ENCODE measurements at places on chromosomes 2 and 18. TPM values are rescaled to one million over a fixed set of nuclear protein-coding genes. Genes with fewer than 3 reads are reported as not detected.

DNA sequence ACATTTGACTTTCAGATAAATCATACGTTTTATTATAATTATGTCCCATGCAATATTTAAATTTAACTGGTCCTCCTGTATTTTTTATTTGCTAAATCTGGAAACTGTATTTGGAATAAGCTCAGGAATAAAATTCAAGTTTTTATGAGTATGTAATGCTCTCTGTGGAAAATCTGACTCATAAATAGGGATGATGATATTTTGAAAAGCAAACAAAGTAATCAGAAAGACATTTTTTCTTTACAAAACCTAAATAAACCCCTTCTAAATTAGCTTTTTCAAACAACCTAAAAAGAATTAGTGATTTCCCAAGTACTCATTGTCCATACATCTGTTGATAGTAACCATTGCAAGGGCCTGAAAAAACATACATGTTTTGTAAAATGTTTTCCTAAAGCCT is 41.1 kb downstream of the ASB1 start:
- DNase-seq = peak; percentile 54
- peaks cover 8% of the 10 kb centered on the region for H3K4me1 ChIP-seq
- H3K27me3 ChIP-seq = no peaks in the 10 kb centered on the region
- H3K4me3 ChIP-seq = no peak overlapping the region
- H3K27ac ChIP-seq = no peak overlapping the region
- peaks cover 6% of the 10 kb centered on the region for H3K36me3 ChIP-seq

GREB1 gene
- total RNA-seq = not detected

DNA sequence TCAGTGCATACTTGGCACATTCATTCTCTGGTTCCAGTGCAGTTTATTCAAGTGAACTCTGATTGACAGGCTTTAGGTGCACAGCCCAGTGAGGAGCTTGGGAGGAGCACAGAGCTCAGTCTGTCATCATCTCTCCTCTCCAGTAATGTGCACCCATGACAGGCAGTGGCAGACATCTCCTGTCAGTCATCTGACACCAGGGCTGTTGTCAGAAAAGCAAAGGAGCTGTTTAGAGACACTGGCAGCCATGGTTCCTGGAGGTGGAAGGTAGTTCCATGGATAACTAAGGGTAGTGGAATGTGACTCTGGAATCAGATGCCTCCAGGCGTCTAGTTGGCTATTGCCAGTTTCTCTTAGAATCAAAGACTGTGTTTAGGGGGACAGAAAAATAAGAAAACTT is 308.8 kb downstream of the DCDC2C start:
- no peak overlapping the region for H3K4me3 ChIP-seq
- no peak for DNase-seq
- H3K27me3 ChIP-seq = no peaks in the 10 kb centered on the region
- no peak overlapping the region for H3K27ac ChIP-seq
- H3K4me1 ChIP-seq = no peaks in the 10 kb centered on the region
- no peaks in the 10 kb centered on the region for H3K36me3 ChIP-seq

RTP5 gene
- not detected for total RNA-seq

DNA sequence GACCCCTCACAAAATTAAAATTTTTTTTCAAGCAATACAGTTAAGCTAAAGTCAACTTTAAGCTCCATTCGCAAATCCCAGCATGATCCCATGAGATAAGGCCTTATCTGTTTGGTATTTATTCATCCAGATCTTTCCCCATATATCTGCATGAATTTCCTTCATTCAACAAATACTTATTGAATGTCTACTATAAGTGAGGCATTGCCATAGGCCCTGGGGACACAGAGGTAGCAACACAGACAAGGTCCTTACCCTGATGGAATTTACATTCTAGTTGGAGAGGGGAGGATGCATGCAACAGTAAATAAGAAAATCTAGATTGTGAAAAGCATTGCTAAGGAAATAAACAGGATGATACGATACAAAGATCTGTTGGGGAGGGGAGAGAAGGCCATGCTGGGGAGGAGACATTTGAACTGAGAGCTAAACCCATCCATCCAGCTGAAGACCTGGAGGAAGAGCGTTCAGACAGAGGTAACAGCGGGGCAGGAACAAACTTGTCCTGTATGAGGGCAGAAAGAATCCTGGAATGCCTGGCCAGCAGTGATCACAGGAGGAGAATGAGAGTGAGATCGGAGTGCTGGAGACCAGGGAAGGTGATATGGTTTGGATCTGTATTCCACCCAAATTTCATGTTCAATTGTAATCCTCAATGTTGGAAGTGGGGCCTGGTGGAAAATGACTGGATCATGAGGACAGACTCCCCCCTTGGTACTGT is 71.6 kb downstream of the SDC1 start:
- H3K27ac ChIP-seq = no peak overlapping the region
- no peak overlapping the region for H3K4me3 ChIP-seq
- peaks cover 16% of the 10 kb centered on the region for H3K4me1 ChIP-seq
- no peaks in the 10 kb centered on the region for H3K27me3 ChIP-seq
- DNase-seq = no peak

LIMS4 gene
- 1.0 TPM for total RNA-seq

GRCh38 chr2:120768112-120769048 is 32.7 kb downstream of the GLI2 start:
- no peaks in the 10 kb centered on the region for H3K27me3 ChIP-seq
- peaks cover 54% of the 10 kb centered on the region for H3K4me1 ChIP-seq
- no peak overlapping the region for H3K27ac ChIP-seq
- no peaks in the 10 kb centered on the region for H3K36me3 ChIP-seq

- H3K36me3 ChIP-seq = 0 out of 2 replicates have a peak, but pooled peaks cover 4% of the 10 kb centered on the region
- no peaks in the 10 kb centered on the region for H3K27me3 ChIP-seq
- no peaks in the 10 kb centered on the region for H3K4me1 ChIP-seq
- no peak overlapping the region for H3K27ac ChIP-seq
These were observed 48.2 kb downstream of the PIGN start for GRCh38 chr18:62138461-62139235.

TMEM178A gene
- 0.32 TPM for total RNA-seq

- no peaks in the 10 kb centered on the region for H3K27me3 ChIP-seq
- peaks cover 32% of the 10 kb centered on the region for H3K4me1 ChIP-seq
- H3K36me3 ChIP-seq = peaks cover 23% of the 10 kb centered on the region
These were observed 60.2 kb downstream of the RALBP1 start for GRCh38 chr18:9535430-9535991.

VWA3B gene
- total RNA-seq = not detected

DNA sequence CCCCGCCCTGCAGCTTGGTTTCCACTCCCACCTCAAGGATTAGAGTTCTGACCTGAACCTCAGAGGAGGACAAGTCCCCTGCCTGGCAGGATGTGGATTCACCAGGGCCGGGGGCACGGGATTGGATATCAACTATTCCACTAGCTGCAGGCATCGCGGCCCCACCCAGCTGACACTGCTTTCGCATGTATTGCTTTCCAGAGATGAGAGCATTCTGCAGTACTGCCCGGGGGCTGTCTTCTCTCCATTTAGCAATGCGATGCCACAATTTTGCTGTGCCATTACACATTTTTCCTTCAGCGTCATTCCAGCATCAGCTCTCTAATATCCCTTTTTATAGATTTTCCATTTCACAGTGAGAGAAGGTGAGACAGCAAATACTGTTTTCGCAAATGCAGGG is 42.0 kb downstream of the CTIF start:
- peak; percentile 83 for DNase-seq
- H3K4me1 ChIP-seq = peaks cover 32% of the 10 kb centered on the region
- H3K36me3 ChIP-seq = peaks cover 3% of the 10 kb centered on the region
- H3K27me3 ChIP-seq = no peaks in the 10 kb centered on the region
- peak overlapping the region; percentile 49 for H3K27ac ChIP-seq

TGFA gene
- 17.3 TPM for total RNA-seq

GRCh38 chr2:159561786-159562185 is 54.6 kb downstream of the BAZ2B start:
- peak; percentile 3 for DNase-seq
- H3K4me1 ChIP-seq = peaks cover 6% of the 10 kb centered on the region
- no peaks in the 10 kb centered on the region for H3K27me3 ChIP-seq

- H3K4me3 ChIP-seq = no peak overlapping the region
- H3K4me1 ChIP-seq = peaks cover 11% of the 10 kb centered on the region
- no peaks in the 10 kb centered on the region for H3K36me3 ChIP-seq
- H3K27me3 ChIP-seq = no peaks in the 10 kb centered on the region
- no peak overlapping the region for H3K27ac ChIP-seq
These were observed 19.5 kb downstream of the MALL start for GRCh38 chr2:110095994-110096633.

DNA sequence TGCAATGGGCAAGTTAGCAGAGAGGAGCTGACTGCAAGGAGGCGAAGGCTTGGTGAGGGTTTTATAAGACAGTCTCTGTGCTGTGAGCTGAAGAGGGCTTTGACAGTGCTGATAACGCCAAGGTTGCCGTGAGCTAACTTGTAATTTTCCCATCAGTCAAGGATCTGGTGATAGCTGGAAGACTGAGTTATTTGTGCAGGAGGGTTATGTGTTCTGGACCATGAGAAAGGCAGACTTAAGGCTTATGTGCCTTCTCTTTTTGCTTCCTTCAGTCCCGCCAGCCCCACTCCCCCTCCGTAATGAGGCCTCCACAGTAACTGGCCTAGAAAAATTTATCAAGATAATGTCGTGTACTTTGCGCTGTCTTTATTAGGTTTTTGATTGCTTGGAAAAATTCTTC is 94.6 kb downstream of the RTP5 start:
- peaks cover 11% of the 10 kb centered on the region for H3K4me1 ChIP-seq
- no peak overlapping the region for H3K4me3 ChIP-seq
- no peak overlapping the region for H3K27ac ChIP-seq
- peaks cover 5% of the 10 kb centered on the region for H3K27me3 ChIP-seq

LINC00305 gene
- not detected for total RNA-seq

UGT1A10 gene
- not detected for total RNA-seq

SERPINB7 gene
- total RNA-seq = 18.6 TPM

GRCh38 chr2:114754907-114755563 is 312.6 kb downstream of the DPP10 start:
- no peak overlapping the region for H3K27ac ChIP-seq
- no peaks in the 10 kb centered on the region for H3K27me3 ChIP-seq
- no peaks in the 10 kb centered on the region for H3K4me1 ChIP-seq
- DNase-seq = no peak
- H3K4me3 ChIP-seq = no peak overlapping the region
- H3K36me3 ChIP-seq = no peaks in the 10 kb centered on the region

GRCh38 chr2:127624320-127624755 is 21.6 kb upstream of the GPR17 start:
- DNase-seq = no peak
- no peaks in the 10 kb centered on the region for H3K36me3 ChIP-seq
- H3K27ac ChIP-seq = no peak overlapping the region
- no peak overlapping the region for H3K4me3 ChIP-seq
- H3K27me3 ChIP-seq = no peaks in the 10 kb centered on the region

DNA sequence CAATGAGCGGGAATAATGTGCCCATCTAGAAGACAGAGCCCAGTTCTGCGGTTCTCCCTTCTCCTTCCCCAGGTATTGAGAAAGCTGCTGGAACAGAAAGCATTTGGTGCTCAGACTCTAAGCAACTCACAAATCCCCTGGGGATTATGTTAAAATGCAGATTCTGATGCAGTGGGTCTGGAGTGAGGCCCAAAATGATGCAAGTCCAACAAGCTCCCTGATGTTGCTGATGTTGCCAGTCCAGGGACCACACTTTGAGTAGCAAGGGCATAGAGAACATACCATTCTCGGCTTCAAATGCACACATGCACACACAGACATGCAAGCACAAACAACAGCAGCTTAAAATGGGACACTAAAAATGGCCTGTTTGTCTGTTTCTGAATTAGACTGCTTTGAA is 274.8 kb upstream of the NCKAP5 start:
- DNase-seq = peak; percentile 19
- H3K27ac ChIP-seq = no peak overlapping the region
- peaks cover 28% of the 10 kb centered on the region for H3K4me1 ChIP-seq
- no peaks in the 10 kb centered on the region for H3K27me3 ChIP-seq
- no peaks in the 10 kb centered on the region for H3K36me3 ChIP-seq

GRCh38 chr2:61775956-61776570 is 77.8 kb downstream of the FAM161A start:
- no peak for DNase-seq
- no peak overlapping the region for H3K27ac ChIP-seq
- H3K4me1 ChIP-seq = peaks cover 3% of the 10 kb centered on the region
- H3K36me3 ChIP-seq = no peaks in the 10 kb centered on the region
- H3K4me3 ChIP-seq = no peak overlapping the region

ESPNL gene
- 1.5 TPM for total RNA-seq

GRCh38 chr2:60552851-60553494 is 481 bp downstream of the BCL11A start:
- peak overlapping the region; percentile 23 for H3K27ac ChIP-seq
- DNase-seq = peak; percentile 42
- no peaks in the 10 kb centered on the region for H3K36me3 ChIP-seq
- peaks cover 8% of the 10 kb centered on the region for H3K4me1 ChIP-seq
- H3K4me3 ChIP-seq = peak overlapping the region; percentile 82

CCDC178 gene
- total RNA-seq = not detected

DNA sequence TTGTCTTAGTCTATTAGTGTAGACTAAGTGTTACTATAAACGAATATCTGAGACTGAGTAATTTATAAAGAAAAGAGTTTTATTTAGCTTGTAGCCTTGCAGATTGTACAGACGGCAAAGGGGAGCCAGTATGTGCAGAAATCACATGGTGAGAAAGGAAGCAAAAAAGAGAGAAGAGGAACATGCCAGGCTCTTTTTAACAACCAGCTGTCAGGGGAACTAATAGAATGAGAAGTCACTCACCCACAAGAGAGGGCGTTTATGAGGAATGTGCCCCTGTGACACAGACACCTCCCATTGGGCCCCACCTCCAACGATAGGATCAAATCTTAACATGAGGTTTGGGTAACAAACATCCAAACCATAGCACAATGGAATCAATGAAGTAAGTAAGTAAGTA is 20.6 kb upstream of the ZNF804A start:
- DNase-seq = no peak
- no peaks in the 10 kb centered on the region for H3K36me3 ChIP-seq
- no peak overlapping the region for H3K4me3 ChIP-seq
- H3K27ac ChIP-seq = no peak overlapping the region
- H3K27me3 ChIP-seq = no peaks in the 10 kb centered on the region

GALNT14 gene
- 1.4 TPM for total RNA-seq

GRCh38 chr2:71499691-71500090 is 46.3 kb downstream of the DYSF start:
- H3K36me3 ChIP-seq = no peaks in the 10 kb centered on the region
- H3K27me3 ChIP-seq = no peaks in the 10 kb centered on the region
- H3K4me3 ChIP-seq = no peak overlapping the region
- no peak for DNase-seq

GRCh38 chr2:129847043-129847442 is 132.4 kb upstream of the RAB6C start:
- DNase-seq = peak; percentile 28
- no peak overlapping the region for H3K27ac ChIP-seq
- no peak overlapping the region for H3K4me3 ChIP-seq
- no peaks in the 10 kb centered on the region for H3K36me3 ChIP-seq

ANKRD23 gene
- total RNA-seq = 1.1 TPM

GRCh38 chr18:22285361-22286140 is 116.2 kb downstream of the GATA6 start:
- no peak overlapping the region for H3K4me3 ChIP-seq
- no peak overlapping the region for H3K27ac ChIP-seq
- H3K4me1 ChIP-seq = peaks cover 29% of the 10 kb centered on the region
- DNase-seq = peak; percentile 16
- no peaks in the 10 kb centered on the region for H3K27me3 ChIP-seq

OTOS gene
- total RNA-seq = not detected
